ENCODE measurements at places on chromosomes 2 and 18.

DNA sequence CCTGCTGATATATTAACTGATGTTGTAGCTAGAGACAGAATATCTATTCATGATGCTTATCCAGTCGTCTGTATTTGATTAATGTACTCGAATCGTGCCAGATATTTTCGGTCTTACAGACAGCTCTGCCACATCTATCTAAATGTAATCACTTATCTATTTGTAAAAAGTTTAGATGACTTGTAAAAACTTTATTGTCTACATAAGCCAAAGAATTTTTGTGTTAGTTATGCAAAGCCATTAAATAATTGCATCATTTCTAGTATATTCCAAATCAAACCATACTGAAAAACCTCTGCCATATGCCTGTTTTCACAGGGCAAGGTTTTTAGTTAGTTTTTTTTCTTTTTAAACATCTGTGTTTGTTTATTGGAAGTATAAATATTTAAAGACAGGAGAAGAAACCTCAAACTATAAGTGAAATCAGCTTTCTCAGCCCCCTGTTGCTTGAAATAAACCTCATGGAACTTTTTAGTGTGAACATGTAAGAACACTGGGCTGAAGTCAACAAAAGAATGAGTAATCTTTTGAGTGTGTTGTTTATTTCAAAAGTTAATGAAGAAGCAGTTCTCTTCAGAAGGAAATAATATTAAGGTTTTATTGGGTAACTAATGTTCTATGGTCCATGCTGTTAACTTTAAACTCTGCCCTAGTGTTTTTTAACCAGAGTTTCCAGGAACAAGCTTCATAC is 657.6 kb upstream of the SYT4 start:
- no peak for DNase-seq

DNA sequence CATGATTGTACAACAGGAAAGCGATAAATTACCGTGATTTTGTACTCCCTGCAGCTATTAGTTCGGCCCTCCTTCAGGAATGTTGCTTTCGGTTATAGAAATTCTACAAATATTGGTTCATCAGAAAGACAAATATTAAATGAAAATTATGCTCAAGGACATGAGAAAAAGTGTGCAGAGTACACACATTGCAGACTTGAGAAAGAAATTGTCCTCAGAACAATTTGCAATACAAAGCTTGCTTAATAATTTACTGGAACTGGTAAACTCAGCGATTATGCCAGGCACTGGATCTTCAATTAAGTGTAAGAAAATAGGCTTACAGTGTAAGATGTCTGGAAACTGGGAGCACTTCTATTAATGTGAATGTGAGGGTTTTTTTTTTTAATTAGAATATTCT is 45.9 kb downstream of the ABCG8 start:
- no peak for DNase-seq

GRCh38 chr2:85804583-85804982 is 50.8 kb downstream of the ATOH8 start:
- no peak for DNase-seq

- DNase-seq: no peak
Measured at GRCh38 chr2:30990671-30991070, 147.6 kb downstream of the GALNT14 start.

DNA sequence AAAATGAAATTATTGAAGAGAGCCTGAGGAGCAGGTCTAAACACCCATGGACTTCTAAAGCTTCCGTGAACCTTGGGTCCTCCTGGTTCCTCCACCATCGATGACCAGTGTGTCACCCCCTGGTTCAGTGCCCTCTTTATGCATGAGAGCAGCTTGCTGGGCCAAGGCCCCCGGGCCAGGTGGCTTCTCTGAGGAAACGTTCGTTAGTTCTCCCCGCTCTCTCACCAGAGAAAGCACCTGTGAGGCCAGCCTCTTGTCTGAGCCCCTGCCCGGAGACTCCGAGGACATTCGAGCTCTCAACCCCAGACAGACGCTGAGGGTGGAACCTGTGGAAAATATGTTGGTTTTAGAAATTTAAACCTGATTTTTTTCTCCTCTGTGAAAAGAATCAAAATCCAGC is 92.4 kb downstream of the GLI2 start:
- no peak for DNase-seq

GRCh38 chr2:42979416-42979869 is 187.1 kb upstream of the HAAO start:
- peak; percentile 55 for DNase-seq

- no peak for DNase-seq
Measured at GRCh38 chr2:10467401-10467800, 19.3 kb upstream of the ODC1 start.

DNA sequence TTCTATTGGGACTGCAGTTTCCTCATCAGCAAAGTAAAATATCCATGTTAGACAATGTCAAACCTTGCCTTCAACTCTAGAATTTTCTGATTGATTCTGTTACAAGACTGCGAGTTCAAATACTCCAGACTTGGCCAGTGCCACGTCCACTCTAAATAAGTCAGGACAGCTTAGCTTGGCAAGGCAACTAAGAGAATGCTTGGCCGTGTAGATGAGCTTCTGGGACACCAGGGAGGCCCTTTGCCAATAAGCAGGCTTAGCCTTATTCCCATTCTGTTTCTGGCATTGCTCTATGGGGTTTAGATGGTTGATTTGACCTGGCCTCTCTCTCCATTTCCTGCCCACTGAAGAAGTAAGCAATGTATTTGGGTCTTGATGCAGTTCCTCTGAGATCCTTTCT is 218.1 kb upstream of the SIX2 start:
- DNase-seq: no peak

DNA sequence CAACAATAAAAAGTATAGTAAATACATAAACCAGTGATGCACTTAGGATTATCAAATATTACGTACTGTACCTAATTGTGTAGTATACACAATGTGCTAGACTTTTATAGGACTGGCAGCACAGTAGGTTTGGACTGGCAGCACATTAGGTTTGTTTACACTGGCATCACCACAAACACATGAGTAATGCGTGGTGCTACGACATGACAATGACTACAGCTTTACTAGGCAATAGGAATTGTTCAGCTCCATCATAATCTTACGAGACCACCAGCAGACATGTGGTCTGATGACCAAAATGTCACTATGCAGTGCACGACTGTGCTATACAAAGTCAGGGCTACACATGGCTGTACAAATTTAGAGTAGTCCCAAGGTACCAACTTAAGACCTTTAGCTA is 2.3 kb downstream of the MBOAT2 start:
- DNase-seq: no peak

- DNase-seq: no peak
Measured at GRCh38 chr2:64832936-64833335, 156.3 kb upstream of the SLC1A4 start.

DNA sequence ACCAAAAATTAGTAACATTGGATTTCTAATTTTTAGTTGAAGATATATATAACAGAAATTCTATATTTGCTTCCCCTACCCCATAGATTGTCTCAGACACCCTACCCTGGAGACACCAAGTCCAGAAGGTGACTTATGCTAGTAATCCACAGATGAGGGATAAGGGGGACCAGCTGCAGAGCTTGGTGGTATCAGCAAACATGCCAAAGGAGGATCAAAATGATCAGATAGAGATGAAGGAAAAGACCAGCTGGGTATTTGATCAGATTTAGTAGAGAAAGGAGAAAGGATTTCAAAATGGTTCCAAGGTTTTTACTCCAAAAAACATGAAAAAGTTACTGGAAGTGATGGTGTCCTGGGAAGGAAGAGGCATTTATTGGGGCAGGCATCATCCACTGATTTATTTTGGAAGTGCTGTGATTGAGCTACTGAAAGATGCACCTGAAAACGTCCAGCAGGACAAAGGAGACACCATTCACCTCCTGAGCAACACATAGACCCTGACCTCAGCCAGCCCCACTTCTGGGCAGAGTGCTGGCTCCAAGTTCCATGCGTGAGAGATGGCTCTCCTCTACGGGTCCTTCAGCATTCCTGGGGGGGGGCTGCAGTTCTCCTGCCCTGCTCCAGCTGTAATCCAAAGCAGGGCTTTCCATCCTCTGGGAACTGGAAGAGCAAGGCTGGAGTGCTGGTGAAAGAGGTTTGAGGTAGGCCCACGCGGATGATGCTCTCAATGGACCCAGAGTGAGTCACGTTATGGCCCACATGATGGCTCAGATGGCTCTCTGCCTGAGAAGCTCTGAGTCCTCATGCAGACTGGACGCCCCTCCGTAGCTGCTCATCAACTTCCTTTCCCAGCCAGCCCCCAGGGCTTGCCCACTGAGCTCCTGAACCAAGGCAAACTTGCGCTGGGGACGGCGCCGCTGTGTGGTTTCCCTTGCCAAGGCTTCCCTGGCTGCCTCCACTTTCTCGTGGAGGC is 3.7 kb upstream of the LRRFIP1 start:
- DNase-seq: no peak

DNA sequence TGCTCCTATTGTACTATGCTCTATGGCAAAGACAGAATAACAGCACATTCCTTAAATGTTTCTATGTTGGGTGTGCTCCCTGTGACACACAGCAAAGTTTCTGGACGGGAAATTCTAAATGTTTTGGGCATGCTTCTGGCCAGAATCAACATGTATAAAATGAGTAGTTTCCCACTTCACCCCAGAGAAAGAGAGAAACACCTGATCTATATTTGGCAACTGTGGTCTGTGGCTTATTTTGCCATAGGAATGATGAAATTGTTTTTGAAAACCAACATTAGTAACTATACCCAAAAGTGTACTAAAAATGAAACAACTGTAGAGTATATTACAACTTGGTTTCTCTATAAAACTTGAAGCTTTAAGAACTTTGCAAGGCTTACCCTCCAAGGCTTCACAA is 89.1 kb downstream of the RAD51AP2 start:
- no peak for DNase-seq

Measured in progenitor cell of endocrine pancreas (in vitro differentiated cells).